ENCODE measurements at places on chromosomes 4 and X. TPM values are rescaled to one million over a fixed set of nuclear protein-coding genes. Genes with fewer than 3 reads are reported as not detected.
A peak's percentile ranks its signal among the peaks of the same experiment; 100 is the strongest.

TCEAL7 gene
- 6.5 TPM for total RNA-seq

DNA sequence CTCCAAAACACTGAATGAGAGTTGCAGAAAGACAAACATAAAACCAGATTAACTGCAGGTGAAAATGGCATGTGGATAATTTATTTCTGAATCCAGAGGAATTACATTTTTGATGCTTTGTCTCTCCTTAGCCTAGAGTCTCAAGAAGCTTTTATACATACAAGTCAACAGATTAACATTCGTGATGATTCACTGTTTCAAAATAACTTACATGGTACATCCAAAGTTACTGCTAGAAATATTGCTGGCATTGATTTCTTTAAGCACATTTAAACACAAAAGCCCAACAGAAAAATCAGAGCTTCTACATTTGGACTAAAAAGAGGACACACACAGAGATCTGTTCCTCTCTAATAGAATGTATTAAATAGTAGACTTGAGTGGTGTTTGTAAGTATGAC, 105.6 kb downstream of the AMELX start:
- no peak for DNase-seq

GRCh38 chrX:9577555-9577954, 112.7 kb downstream of the TBL1X start:
- DNase-seq = no peak

- no peak for DNase-seq
Measured at GRCh38 chr4:109887071-109887470, 25.6 kb upstream of the EGF start.

DNA sequence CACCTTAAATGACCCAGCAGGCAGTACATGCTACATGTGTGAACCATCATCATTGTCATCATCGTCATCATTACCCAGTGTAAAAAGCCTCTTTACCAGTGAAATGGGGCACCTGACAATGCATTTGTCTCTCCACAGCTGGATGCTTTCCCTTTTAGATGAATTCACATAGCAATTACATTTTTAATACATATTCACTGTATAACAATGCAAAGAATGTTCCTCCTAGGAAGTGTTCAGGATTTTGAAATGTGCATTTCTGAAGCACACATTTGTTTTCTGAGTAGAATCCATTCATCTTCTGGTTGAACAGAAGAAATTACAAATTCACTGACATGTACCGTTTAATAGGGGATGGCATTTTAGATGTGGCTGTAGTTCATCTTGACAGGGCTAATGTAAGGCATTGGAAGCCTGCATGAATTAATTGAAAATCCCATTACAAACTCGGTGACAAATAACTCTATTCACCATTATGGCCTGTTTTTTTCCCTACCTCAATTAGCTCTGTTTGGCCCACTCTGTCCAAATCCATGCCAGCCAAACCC, 111.1 kb downstream of the SH3RF1 start:
- no peak for DNase-seq

EDNRA gene
- total RNA-seq = 0.11 TPM

GRCh38 chr4:106358899-106359298, 9.7 kb downstream of the GIMD1 start:
- DNase-seq = no peak

PRRG1 gene
- total RNA-seq = 2.7 TPM

GABRG1 gene
- total RNA-seq = not detected

DNA sequence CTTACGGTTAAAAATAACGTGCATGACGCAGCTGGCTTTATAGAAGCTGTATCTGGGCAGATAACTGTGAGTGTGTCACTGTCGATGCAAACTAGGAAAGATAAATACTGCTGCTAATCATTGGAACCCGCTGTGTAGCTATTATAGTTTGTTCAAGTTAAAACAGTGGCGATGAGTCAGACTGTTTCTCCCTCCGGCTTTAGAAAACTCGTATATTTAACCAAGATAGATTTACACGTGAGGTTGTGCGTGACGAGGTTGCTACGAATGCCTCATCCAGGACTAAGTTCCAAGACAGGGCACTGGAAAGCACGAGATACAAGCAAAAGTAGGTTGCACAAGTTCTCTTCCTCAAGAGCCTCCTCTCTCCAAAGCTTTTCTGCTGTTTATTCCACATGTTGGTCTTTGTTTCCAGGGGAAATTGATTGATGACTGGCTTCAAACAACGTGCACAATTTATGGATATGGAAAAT, 270.7 kb downstream of the FBXW7 start:
- peak; percentile 67 for DNase-seq

DNA sequence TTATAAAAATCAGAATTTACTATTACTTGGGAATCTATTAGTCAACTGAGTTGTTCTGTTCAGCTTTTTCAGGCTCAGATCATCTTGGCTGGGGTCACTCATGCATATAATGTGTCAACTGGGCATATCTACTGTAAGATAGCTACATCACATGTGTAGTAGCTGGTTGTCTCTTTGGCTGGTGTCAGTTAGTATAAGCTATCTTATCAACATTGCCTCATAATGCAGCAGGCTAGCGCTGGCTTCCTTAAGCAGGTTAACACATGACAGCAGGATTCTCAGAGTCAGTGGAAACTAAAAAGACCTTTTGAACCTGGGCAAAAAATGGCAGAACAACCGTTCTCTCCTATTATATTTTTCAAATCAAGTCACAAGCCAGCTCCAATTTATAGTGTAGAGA, 378.3 kb upstream of the PCDH10 start:
- no peak for DNase-seq

DNA sequence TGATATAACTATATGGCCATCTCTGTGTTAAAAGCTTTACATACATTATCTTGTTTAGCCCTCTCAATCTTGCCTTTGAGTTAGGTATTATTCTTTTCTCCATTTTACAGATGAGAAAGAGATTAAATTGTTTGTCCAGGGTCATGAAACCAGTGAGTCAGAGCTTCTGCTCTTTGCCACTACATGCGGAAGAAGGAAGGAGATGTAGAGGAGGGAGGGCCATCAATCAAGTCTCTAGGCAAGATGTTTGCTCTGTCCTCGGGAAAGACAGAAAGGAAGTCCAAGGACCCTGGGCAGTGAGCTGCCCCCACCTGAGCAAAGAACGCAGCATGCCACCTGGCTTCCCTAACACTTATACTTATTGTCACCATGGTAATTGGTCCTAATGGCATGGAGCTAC, 133.7 kb upstream of the IL1RAPL2 start:
- DNase-seq = peak; percentile 9

DNA sequence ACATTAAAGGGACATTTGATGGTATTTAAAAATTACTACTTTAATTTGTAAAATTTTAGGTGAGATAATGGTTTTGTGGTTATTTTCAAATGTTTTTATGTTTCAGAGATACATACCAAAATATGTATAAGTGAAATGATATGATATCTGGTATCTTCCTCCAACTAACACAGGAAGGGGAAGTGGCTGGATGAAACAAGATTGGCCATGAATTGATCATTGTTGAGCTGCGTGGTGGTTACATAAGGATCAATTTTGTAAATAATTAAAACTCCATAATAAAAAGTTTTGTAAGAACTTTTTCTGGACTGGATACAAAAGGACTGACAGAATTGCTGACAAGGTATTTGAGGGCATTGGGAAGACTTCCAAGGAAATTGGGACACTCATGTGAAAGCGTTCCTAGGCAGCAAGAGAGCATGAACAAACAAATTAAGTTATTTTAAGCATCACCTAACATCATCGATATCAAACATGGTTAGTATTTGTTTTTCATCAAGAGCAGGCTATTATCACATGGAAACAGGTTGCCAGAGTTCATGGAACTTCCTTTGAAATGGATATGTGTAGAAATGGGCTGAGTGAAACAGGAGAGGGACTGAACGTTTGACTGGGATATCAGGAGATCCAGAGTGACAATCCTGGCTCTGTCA, 4.4 kb upstream of the PGM2 start:
- DNase-seq = no peak

- no peak for DNase-seq
Measured at GRCh38 chrX:24563291-24564010, 83.7 kb downstream of the PCYT1B start.

All from Daoy (cell line).